ENCODE measurements at places on chromosomes 2 and 18.

DNA sequence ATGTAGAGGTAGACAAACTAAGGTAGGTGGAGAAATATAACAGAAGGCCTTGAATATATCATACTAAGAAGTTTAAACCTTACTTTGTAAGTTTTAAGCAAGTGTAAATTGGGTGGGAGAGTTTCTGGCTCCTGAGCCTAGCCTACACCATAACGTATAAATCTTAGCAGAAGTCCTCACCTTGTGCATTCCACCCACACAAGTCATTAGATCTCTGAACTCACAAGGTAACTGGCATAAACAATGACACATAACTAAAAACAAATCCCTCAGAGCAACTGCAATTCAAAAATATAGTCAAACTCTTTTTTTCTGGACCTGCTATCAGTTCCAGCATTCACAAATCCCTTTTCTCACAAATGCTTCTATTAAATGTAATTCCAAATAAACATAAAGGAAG is 9.4 kb downstream of the REV1 start:
- no peak for DNase-seq

DNA sequence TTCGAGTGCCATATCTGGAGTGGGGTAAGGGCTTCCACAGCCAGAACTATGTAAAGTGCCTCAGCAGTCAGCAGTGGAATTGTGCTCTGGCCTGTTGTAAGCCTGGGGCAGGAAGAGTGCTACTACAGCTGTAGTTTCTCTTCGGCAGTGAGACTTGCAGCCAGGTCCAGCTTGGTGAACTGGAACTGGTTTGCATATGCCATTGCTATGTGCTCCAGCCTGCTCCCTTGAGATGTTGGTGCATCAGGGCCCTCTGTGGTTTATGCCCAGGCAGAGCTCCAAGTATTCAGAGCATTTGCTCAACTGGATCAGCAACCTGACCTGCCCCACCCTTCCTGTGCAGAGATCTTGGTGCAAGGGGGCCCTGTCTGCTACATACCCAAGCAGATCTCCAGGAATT is 47.8 kb downstream of the ZNF804A start:
- peak; percentile 24 for DNase-seq

- no peak for DNase-seq
Observed at GRCh38 chr2:12183032-12183645, 436.7 kb downstream of the LPIN1 start.

DNA sequence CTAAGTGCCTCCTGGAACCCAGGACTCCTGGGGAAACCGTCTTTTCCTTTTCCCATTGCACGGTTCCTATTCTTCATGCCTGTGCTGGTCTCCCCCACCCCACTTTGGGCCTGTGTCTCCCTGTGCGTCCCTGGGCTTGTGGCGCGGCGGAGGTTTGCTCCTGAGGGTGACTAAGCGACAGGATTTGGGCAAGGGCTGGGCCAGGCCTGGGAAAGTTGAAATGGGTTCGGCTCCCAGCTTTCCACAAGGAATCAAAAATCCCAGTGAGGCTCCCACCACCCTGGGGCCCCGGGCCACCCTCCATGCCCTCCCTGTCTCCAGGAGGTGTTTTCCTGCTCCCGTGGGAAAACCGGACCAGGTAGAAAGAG is 197.6 kb downstream of the NDUFA10 start:
- no peak for DNase-seq

- no peak for DNase-seq
Observed at GRCh38 chr18:1708006-1708405, 803.3 kb downstream of the ADCYAP1 start.

DNA sequence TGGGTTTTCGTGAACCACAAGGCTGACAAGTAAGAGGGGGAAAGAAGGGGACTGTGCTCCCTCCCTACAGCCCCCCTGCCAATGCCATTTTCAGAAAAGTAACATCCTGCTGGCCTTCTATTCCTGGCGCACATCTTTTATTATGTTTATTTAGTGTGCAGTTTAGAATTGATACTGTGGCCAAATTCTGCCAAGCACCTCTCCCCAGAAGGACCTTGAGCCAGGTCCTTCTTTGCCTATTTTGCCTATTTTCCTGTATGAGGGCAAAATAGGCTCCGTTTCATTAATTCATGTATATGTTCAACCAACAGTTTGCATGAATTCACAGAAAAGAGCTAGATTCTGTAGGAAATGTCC is 136.0 kb downstream of the MYO3B start:
- DNase-seq: no peak

- DNase-seq: no peak
Observed at GRCh38 chr18:76771192-76771799, 51.1 kb upstream of the ZNF236 start.

DNA sequence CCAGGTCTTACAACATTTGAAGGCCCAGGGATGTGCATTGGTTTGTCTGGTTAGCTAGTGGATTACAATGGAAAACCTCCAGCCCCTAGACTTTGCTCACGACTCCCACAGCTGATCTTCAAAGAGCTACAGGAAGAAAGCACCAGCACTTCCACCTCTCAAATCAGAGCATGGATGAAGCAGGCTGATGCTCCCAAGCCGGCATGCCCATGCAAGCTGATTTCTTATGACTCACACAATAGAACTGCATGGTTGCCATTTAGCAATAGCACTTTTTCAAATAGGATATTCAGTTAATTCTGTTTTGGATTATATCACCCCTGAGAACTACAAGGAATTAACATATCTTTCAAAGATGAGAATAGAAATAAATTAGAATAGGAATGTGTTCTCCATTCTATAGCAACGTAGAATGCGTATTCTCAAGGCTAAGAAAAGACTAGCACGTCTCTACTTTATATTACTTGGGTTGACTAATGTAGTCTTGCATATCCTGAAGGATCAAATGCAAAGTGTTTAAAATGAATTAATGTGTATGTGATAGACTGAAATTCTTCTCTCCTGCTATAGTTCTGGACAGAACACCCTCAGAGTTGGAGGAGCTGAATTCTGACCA is 292.4 kb downstream of the TRIB2 start:
- DNase-seq: no peak

- DNase-seq: no peak
Observed at GRCh38 chr2:19933351-19933981, 31.7 kb upstream of the TTC32 start.

- DNase-seq: no peak
Observed at GRCh38 chr2:179104736-179105135, 54.8 kb upstream of the CCDC141 start.

- DNase-seq: no peak
Observed at GRCh38 chr2:78304678-78305077, 720.8 kb upstream of the REG3G start.

- no peak for DNase-seq
Observed at GRCh38 chr18:44725300-44726058, 44.8 kb downstream of the SETBP1 start.

GRCh38 chr18:61549889-61550288 is 216.7 kb downstream of the CDH20 start:
- DNase-seq: no peak

DNA sequence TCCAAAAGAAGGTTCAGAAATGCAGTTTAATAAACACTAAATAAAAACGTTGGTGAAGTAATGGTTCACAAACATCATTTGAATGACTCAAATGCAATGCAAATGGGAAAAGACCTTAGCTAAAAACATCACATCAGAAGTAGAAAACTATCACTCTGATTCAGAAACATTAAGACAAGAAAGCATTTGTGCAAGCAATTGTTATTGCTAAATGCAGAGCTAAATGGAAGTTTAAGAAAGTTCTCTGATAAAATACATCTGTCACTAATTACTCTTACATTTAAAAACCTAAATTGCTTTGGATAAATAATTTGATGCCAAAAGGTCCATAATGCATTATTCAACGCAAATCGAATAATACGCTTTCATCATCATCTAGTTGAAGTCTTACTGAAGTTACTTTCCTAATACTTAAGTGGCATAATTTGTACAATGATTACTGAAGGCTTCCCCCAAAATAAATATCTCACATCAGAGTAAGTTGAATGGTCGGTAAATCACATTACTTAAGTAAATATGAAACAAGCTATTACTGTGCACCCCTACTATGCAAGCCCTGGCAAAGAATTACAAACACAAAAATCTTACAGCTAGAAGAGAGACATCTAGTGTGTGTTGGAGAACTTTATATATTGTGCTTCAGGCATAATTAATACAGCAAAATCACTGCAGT is 105.7 kb upstream of the KCTD1 start:
- DNase-seq: no peak

DNA sequence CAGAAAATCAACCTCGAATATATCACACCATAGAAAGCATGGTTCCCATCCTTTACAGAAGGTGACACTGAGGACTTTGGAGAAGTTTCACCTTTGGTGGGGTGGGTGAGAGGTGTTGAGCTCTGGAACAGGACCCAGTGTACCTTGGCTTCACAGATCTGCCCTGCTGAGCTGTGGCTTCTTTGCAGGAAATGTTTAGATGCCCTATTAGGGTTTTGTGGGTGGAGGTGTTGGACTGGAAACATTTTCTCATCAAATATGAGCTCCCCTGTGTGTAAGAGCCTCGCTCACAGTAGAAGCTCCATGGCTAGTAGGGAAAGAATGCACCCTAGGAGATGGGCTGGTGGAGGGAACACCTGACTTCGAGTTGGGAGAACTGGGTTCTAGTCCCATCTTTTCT is 55.6 kb downstream of the RPL37A start:
- no peak for DNase-seq

DNA sequence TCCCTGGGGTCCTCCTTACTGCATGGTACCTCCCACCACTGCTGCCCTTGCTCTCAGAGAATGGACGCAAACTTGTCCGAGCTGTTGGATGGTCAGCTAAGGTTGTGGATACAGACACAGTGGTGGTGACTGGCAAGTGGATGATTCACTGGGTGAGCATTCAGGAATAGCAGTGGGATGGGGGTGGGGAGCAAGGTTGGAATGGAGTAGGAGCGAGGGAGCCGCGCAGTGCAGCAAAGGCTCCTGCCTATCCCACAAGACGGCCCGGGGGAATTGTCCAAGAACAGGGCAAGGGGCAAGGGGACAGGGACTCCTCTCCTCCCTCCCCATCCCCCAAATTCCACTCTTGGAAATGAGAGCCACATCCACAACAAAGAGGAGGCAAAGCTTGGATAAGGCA is 102.2 kb downstream of the PIEZO2 start:
- DNase-seq: no peak

DNA sequence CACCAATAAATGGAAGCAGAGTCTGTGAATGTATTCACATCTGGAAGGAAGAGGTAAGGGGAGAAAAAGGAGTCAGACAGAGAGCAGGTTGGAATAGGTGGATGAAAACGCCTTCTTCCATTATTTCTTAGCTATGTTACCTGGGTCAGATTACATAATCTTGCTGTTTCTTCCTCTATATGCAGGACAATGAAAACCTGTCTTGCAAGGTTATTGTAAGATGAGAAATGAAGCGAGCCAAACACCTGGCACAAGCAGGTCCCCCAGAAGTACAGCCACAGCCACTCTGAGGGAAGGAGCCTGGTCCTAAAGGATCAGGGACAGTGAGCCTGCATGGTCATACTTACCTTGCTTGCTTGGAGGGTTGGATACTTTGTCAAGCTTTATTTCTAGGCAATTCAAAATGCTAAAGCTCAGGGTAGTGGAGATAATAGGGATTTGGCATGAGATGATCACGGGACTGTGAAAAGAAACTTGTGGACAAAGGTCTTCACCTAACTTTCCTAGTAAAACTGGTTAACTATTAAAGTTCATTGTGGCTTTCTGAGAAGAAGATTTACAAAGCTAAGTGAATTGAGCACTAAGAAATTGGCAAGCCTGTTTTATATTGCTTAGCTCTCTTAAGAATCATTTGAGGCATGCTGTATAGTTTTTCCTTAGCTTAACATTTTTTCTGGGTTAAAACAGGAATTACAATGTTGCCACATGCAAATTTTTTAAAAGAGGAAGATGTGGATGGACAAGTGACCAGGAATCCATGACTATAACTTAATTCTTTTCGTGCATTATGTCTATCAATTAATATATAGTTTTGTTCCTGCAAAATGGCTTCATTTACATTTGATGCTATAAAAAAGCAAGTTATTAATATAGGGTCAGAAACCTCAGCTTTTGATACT is 15.7 kb upstream of the PLA2R1 start:
- DNase-seq: no peak

- DNase-seq: no peak
Observed at GRCh38 chr2:188326669-188327301, 35.1 kb downstream of the GULP1 start.

GRCh38 chr18:80034852-80035406 is 695 bp downstream of the RBFA start:
- no peak for DNase-seq

- DNase-seq: no peak
Observed at GRCh38 chr2:64105670-64106461, 38.4 kb downstream of the PELI1 start.

DNA sequence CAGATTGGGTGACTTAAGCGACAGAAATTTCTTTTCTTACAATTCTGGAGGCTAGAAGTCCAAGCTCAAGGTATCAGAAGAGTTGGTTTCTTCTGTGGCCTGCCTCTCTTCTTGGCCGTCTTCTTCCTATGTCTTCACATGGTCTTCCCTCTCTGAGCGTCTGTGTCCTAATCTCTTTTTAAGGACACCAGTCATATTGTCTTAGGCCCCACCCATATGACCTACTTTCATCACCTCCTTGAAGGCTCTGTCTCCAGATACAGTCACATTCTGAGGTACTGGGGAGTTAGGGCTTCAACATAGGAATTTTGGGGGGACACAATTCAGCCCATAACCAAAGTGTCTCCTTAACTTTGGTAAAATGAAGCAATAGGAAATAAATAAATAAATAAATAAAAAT is 110.9 kb upstream of the EPC2 start:
- no peak for DNase-seq

- DNase-seq: no peak
Observed at GRCh38 chr2:232319803-232320442, 58.6 kb upstream of the ALPP start.

DNA sequence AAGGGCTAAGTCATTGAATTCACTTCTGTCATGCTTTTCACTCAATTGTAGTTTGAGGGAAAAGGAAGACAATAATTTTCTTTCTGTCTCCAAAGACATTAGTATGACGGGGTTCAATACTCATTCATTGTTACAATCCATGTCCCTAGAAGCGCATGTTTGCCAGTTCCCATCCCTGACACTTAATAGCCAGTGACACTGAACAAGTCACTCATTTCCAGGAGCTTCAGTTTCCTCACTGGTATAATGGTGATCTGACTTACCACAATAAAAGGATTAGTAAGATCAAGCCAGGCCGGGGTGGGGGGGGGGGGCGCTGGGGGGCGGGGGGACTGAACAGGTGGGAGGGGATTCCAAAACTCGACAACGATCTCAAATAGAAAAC is 144.8 kb upstream of the MAP3K20 start:
- DNase-seq: no peak

- DNase-seq: no peak
Observed at GRCh38 chr2:97714950-97715652, 1.7 kb downstream of the ZAP70 start.

- no peak for DNase-seq
Observed at GRCh38 chr2:210938228-210938627, 381.8 kb downstream of the CPS1 start.

- DNase-seq: no peak
Observed at GRCh38 chr2:45047301-45047700, 38.0 kb upstream of the SIX2 start.

DNA sequence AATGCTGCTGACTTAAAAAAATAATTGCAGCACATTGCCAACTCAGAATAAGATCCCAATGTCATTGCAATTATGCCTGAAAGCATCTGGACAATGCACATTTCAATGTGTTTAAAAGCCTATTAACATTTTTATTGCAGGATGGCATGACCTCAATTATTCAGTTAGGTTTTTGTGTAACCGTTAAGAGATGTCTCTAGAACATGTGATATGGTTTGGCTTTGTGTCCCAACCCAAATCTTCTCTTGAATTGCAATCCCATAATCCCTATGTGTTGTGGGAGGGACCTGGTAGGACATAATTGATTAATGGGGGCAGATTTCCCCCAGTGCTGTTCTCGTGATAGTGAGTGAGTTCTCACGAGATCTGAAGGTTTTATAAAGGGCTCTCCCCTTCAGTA is 43.2 kb upstream of the ZC3H15 start:
- DNase-seq: no peak
